GM23338 (cell line): ENCODE measurements at places on chromosomes 4 and X. TPM values are rescaled to one million over a fixed set of nuclear protein-coding genes. Genes with fewer than 3 reads are reported as not detected.

BMPR1B gene
- 1.0 and 1.6 TPM in 2 replicates for total RNA-seq

- DNase-seq, result no peak
These were observed 37.6 kb downstream of the FGFRL1 start for GRCh38 chr4:1048773-1049590.

GRCh38 chrX:115679460-115679859 lies 118.5 kb downstream of the PLS3 start:
- DNase-seq, result peak; percentile 54

DNA sequence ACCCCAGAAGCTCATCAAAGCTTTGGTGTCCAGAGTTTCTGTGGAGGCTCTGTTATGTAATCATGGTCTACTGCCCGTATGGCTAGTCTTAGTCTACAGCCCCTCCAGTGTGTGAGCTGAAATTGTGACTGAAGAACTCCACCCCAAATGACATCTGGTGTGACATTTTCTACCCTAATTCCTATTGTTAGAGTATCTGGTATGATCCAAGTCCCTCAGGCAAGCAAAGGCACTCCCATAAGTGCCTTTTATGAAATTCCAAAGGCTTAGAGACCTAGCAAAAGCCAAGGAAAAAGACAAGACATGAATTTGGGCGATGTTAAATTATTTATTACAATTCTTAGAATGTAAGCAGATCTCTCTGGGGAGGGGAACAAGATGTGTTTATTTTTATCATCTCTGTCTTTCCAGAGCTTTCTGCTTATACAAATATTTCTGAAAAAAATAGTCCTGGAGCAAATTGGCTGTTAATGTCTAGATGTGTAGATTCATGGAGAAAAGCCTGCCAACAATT lies 417.4 kb downstream of the CCSER1 start:
- no peak for DNase-seq

DNA sequence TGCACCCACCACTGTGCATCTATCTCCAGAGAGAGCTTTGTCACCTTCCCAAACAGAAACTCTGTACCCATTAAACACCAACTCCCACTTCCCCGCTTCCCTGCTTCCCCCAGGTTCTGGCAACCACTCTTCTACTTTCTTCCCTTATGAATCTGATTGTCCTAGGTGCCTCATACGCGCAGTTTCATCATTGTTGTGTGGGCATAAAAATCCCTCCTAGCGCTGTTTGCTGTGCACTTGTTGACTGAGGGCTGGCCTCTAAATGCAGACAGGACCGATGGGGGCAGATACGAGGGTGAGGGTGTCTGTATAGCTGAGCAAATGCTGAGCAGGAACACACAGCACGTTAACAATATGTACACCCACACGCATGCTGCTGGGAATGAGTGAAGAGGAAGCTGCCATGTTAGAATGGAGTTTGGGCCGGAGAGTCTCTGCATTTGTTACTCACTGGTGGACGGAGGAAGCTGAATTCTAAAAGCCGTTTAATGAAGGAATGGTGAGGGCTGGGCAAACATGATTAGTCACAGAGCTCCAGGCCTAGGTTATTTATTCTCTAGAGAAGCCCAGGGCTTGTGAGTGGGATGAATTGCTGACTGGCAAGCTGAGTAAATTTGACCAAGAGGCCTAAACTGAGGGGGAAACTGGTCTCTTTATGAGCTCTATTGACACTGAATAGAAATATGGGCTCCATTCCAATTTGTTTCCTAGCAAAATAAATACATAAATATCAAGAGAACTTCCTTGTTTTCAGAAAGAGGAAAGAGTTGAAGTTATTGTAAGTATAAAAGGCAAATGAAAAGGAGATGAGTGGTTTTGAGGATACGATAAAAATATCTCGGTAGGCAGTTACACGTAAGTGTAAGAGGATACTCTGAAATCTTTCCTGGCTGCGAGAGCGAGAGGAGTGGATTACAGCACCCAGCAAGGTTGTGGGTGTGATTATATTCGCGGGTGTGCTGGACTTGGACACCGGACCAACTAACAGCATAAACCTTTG lies 95.9 kb upstream of the RPS6KA3 start:
- DNase-seq, result no peak

DNA sequence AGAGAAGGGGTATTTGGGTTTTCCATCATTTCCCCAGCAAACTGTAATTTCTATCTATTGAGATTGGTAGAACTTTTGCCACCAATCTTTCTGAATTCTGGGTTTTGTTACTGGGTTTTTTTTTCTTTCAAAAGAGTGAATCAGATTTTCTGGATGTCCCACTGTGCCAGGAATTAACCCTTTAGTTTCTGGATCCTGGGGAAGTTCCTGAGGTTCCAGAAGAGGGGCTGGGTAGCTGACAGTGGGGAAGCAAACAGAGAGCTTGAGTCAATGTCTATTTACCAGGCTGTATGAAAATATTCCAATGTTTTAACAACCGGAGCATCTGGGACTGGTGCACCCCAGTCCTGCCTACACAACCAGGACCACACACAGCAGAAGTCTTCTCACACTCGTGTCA lies 25.8 kb upstream of the SOD3 start:
- DNase-seq, result no peak

- DNase-seq, result no peak
These were observed 240.0 kb downstream of the FRMPD4 start for GRCh38 chrX:12378253-12378652.

- peak; percentile 66 for DNase-seq
These were observed 886 bp upstream of the WWC2 start for GRCh38 chr4:183098019-183098722.

GRCh38 chr4:184395971-184396391 lies 78.4 kb downstream of the IRF2 start:
- no peak for DNase-seq

STK32B gene
- 1.5 and 2.3 TPM in 2 replicates for total RNA-seq

DNA sequence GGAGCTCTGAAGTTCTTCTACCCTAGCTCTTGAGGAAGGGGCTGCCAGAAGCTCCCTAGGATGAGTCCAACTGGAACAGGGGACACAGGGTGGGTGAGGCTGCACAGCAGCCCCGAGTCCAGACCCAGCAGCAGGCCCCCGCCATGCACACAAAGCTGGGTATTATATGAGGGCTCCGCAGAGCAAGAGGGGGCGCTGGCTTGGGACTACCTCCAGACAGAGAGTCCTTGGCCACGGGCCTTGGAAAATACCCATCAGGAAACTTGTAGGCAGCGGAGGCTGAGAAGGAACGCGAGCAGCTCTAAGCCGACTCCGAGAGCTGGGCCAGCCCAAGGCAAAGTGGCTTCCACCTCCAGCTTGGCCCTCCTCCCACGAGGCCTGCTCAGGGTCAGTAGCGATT lies 8.1 kb downstream of the HCFC1 start:
- no peak for DNase-seq

FGF5 gene
- total RNA-seq, result not detected in 2 replicates

DNA sequence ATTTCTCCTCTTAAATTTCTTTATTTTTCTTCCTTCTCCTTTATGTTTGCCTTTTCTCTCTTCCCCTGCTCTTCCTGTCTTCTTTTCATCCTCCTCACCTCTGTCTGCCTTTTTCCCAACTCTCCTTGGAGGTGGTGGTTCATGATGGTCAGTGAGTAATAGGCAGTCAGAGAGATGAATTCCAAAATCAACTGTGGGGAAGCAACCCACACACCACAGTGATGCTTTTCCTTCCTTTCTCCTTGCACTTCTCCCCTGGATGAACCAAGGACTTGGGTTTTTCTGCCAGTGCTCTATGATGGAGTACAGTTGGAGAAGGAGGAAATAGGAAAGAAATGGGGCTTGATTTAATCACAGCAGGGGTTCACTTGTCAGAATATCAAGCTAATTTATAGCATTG lies 153.8 kb downstream of the DCK start:
- DNase-seq, result no peak

SERPINA7 gene
- total RNA-seq, result not detected in 2 replicates

DNA sequence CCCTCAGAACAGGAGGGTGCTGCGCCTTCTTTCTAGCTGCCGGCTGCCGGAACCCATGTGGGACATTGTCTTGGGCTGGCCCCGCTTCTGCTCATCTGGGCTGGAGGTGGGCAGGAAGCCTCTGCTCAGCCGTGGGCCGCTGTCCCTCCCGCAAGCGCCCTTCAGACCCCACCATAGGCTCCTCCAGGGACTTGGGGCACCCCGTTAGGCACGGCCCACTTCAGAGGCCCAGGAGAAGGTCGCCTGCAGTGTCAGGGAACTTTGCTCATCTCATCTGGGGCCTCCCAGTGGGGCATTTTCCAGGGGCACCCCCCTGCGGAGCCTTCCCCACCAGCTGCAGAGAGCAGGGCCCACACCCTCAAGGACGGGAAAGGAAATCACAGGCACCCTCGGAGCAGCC lies 32.9 kb downstream of the DOK7 start:
- DNase-seq, result no peak

GRCh38 chr4:637536-638280 lies 12.3 kb downstream of the PDE6B start:
- DNase-seq, result no peak

CCSER1 gene
- 2.1 and 3.4 TPM in 2 replicates for total RNA-seq

GRCh38 chr4:7190691-7191545 lies 1.4 kb upstream of the SORCS2 start:
- no peak for DNase-seq

GRCh38 chr4:36163198-36163597 lies 81.1 kb downstream of the ARAP2 start:
- no peak for DNase-seq

- no peak for DNase-seq
These were observed 70.2 kb upstream of the PRPS2 start for GRCh38 chrX:12721042-12721441.

- DNase-seq, result no peak
These were observed 1.6 kb downstream of the TMEM187 start for GRCh38 chrX:153974003-153974725.

- DNase-seq, result no peak
These were observed 13.9 kb upstream of the TLR1 start for GRCh38 chr4:38818441-38818976.

DNA sequence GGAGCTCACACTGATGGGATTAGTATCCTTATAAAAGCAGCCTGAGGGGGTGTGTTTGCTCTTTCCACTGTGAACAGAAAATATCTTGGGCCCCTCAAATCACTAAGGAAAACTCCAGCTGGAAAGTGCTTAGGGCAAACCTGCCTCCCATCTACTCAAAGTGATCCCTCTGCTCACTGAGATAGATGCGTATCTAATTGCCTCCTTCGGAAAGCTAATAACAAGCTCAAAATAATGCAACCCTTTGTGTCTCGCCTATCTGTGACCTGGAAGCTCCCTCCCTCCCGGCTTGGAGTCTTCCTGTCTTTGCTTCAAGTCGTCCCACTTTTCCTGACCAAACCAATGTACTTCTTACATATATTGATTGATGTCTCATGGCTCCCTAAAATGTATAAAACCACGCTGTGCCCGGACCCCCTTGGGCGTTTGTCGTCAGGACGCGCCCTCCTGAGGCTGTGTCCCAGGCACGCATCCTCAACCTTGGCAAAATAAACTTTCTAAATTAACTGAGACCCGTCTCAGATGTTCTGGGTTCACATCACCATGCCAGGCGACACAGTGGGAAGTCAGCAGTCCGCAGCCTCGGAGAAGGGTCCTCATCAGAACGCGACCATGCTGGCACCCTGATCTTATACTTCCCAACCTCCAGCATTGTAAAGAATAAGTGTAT lies 34.1 kb upstream of the SORCS2 start:
- DNase-seq, result no peak

OTOP1 gene
- not detected in 2 replicates for total RNA-seq

DNA sequence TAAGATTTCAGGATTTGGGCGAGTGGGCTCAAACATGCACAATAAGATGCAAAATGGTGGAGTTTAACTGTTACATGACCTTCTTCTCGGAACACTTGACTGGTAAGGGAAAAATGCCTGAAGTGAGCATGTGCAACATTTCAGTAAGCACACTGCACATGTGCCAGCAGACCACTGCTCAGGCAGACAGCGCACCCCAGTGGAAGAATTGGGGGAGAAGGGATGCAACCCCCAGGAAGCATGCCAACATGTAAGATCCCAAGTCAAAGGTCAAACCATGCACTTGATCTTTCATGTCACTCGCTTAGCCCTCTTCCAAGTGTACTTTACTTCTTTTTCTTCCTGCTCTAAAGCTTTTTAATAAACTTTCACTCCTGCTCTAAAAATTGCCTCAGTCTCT lies 256.3 kb downstream of the CENPC start:
- peak; percentile 63 for DNase-seq

DNA sequence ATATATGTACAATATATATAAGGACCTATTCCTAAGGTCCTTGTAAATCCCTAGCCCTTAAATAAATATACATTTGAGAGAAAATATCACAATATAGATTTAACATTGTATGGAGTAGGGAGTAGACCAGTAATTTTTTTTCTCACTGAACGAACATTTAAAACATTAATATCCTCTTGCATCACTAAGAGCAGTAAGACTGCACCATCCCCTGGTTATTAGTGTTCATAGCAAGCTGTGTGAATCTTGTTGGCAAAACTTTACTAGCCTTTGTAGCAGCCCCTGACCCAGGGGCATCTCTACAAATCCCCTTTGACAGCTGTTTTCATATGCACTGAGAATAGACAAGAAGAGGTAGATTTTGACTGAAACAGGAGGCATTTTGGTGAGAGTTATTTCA lies 146.5 kb downstream of the IL1RAPL2 start:
- peak; percentile 0 for DNase-seq

- DNase-seq, result no peak
These were observed 16.6 kb upstream of the CXCL3 start for GRCh38 chr4:74055096-74055495.
